ENCODE measurements at places on chromosomes 16 and 17.

GRCh38 chr17:12024327-12024726, 3.6 kb downstream of the MAP2K4 start:
- peak; percentile 81 for DNase-seq

DNA sequence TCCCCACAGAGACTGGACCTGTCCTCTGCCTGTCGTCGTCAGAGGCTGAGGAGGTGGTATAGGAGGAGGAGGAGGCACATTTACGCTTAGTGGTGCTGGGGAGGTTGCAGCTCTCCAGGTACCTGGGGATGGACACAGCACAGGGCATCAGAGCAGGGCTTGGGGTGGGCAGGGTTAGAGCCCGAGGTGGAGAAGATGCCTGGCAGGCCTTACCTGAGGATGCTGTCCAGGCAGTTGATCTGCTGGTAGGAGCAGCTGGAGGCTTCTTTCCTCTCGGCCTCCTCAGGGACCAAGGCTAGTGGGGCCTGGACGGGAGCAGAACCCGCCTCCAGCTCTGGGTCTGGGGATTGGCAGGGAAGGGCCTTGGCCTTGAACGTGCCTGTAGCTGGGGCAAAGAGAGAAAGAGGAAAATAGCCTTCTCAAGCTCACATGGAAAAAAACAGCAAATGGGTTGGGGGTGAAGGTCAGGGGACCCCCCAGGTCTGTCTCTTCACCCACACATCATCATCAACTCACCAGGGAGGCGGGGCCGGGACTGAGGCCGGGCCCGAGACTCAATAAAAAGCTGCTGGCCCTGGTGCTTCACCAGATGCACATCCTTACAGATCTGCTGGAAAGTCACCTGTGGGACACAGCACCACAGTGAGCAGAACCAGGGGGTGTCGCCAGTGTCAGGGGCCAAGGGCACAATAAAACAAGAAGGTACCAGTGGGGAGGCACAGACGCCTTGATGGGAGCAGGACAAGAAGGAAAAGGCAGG, 5.6 kb downstream of the PER1 start:
- DNase-seq, result no peak

- DNase-seq, result no peak
Observed at GRCh38 chr16:87561200-87562105, 40.9 kb upstream of the JPH3 start.

GRCh38 chr16:46629331-46630219, 8.4 kb upstream of the SHCBP1 start:
- DNase-seq, result peak; percentile 68

GRCh38 chr16:74667255-74667700, 601 bp upstream of the RFWD3 start:
- peak; percentile 15 for DNase-seq

DNA sequence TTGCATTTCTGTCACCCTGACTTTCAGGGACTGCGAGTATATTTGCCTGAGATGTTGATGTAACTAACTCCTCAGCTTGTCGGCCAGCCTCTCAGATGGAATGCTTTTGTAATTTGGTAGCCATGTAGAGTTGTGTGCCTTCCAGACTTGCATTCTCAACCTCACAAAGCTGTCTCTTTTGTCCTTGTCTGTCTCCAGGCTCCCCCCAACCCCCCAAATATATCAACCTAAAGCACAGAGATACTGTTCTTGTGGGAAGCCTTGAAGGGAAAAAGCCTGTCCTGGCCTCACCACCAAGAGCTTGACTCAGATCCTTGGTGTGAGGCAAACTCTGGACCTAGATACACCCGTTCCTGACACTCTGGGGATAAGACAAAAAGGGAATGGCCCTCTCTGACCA, 18.4 kb downstream of the SAP30BP start:
- peak; percentile 40 for DNase-seq

DNA sequence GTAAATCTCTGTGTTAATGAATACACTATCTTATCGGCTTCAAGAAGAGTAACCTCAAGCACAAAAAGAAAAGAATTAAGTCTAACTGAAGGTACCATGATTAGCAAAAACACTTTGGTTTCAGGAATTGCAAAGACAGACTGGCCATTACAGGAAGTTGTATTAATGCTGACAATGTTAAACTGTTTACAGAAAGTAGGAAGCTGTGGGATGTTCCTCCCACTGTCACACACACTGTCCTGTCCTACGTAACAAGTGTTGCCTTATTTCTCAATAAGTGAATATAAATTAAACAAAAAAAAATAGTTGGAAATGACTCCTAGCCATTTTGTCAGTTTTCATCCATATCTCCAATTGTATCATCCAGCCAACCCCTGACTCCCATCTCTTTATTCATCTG, 8.6 kb downstream of the GNA13 start:
- DNase-seq, result no peak

- no peak for DNase-seq
Observed at GRCh38 chr17:64393000-64393402, 2.3 kb upstream of the PECAM1 start.

GRCh38 chr16:58197314-58198012, 443 bp downstream of the CSNK2A2 start:
- DNase-seq, result peak; percentile 0

- no peak for DNase-seq
Observed at GRCh38 chr16:25213709-25214397, 2.9 kb upstream of the AQP8 start.

DNA sequence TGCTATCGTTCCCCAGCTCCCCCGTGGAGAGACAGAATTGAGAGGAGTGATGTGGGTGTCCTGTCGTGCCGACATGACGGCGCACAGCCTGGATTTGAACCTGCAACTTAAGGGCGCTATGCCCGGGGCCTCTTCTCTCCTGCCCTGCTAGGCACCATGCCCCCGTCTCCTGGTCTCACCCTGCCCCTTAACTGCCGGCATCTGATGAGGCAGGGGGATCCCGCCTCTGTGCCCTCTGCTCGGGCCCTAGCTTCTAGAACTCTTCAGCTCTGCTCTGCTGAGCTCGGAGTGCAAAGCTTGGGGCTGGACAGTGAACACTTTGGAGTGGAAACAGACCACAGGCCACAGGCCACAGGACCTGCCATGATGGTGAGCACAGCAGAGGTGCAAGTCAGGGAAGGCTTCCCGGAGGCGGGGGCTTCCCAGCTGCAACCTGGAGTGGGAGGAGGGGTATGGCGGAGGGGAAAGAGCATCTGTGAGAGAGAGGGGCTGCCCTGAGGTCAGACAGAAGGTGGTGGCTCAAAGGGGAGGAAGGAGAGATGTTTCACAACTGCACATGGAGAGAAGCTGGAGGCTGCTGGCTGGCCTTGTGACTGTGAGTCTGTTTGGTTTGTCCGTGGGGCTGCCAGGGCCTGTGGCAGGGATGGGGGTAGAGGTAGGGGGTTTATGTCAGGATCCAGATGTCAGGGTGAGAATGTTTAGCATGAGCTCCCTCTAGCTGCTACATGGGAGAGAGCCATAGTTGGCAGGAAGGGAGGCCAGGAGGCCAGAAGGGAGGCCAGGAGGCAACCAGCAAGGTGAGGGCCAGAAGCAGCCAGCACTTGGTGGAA, 107.8 kb downstream of the CRLF3 start:
- no peak for DNase-seq

- no peak for DNase-seq
Observed at GRCh38 chr16:23869052-23869451, 33.3 kb downstream of the PRKCB start.

DNA sequence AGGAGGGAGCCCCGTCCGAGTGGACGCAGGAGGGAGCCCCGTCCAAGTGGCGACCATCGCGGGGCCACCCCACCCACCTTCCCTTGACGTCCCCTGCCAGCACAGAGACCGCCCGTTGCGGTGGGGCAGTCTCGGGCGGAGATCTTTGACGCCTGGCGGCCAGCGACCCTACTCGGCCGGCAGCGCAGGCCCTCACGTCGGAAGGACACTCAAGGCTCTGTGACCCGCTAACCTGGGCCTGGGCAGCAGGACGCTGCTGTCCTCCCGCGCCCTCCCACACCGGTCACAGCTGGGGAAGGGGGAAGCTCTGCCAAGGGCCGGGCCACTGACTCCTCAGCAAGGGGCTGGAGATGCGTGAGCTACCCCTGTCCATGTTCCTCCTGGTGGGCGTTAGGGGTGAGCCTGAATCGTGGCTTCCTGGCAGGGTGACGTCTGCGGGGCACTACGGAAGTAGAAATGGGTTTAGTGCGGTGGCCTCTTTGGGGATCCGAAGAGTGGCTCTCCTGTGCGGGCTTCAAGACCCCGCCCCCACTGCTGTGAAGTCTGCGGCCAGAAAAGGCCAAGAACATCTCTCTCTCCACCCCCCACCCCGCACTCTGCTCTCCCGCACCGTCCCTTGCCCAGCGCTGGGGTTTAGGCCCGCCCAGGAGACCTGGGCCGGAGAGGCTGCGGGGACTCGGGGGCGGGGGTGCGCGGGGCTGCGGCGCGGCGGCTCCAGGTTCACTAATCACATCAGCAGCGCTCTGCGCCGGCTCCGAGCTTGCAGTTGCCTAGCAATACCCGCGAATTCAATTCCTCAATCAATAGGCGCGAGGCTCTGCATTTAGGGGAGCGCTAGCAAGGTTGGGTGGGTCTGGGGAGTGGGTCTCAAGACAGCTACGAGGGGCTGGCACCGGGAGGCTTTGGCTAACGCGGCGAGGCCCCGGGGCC, 5.8 kb downstream of the CBX8 start:
- no peak for DNase-seq

DNA sequence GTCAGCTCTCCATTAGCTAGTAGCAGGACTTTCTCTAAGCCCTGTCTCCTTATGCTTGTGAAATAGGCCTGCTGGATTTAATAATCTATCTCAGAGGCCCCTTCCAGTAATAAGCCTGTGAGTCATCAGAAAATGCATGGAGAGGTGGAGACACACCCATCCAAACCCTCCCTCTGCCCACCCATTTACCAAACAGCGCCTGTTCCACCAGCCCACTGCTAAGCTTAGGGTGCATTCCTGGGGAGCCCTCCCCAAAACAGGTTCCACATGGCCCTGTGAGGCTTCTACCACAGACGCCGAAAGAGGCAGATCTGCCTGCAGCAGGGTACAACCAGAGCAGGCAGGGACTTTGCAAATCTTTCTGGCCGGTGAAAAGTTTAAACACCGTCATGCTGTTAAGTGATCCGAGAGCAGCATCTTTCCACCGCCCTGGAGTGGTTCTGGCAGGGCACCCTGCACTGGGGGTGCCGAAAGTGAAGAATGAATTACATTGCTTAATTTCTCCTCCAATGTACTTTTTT, 99.3 kb downstream of the GAS7 start:
- no peak for DNase-seq

DNA sequence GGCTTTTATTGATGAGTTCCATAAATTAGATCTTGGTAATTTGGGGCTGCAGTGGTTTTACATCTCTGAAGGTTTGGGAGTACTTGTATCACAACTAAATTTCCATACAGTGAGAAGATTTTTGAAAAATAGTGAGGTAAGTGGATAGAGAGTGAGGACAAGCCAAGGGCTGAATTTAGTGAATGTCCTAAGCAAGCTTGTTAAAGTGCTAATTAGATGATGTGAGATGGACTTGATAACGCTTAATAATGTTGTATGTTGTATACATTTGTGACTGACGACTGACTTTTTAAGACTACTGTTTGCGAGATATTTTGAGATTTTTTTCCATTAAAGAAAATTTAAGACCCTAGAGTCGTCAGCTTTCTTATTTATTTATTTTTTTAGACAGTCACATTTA, 3.9 kb downstream of the NFATC3 start:
- DNase-seq, result no peak

DNA sequence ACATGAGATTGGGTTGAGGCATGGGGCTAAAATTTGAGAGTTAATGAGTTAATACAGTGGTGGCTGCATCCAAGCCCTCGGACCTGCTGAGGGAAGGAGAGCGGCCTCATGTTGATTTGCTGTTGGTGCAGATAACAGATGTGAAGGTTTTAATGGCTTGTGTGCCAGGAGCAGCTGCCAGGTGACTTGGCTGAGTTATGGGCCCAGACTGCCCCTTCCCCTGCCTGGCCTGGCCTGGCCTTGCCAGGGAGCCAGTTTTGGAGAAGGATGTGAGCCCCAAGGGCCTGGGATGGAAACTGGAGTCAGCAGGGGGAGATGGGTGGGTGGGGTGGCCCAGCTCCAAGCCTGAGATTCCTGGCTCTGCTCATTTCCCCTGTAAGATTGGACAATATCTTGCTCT, 230.1 kb downstream of the CBLN1 start:
- no peak for DNase-seq

- DNase-seq, result no peak
Observed at GRCh38 chr16:11183035-11183812, 72.8 kb downstream of the SOCS1 start.

- no peak for DNase-seq
Observed at GRCh38 chr17:51739245-51739886, 419.1 kb downstream of the CA10 start.

DNA sequence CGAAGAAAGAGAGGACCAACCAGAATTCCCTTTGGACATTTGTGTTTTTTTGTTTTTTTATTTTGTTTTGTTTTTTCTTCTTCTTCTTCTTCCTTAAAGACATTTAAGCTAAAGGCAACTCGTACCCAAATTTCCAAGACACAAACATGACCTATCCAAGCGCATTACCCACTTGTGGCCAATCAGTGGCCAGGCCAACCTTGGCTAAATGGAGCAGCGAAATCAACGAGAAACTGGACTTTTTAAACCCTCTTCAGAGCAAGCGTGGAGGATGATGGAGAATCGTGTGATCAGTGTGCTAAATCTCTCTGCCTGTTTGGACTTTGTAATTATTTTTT, 3.6 kb downstream of the SOX9 start:
- no peak for DNase-seq

GRCh38 chr16:20849589-20850390, 43.5 kb downstream of the REXO5 start:
- DNase-seq, result peak; percentile 78

DNA sequence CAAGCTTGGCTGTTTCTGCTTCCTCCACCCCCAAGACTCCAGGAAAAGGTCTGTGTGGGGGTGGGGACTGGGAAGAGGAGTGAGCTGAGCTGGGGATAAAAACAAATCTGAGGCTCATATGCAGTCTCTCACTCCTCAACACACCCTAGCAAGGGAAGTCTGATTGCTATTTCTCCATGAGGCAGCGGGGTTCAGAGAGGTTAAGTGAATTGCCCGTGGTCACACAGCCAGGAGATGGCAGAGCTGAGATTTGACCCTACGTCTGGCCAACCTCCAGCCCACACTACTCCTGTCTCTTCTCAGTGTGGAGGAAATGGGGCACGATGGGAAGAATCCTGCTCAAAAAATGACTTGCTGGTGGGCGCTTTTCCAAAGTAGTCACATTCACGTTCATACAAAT, 4.8 kb upstream of the ABCC3 start:
- no peak for DNase-seq

- no peak for DNase-seq
Observed at GRCh38 chr16:52770828-52771227, 223.9 kb upstream of the TOX3 start.

- DNase-seq, result no peak
Observed at GRCh38 chr17:17411692-17412091, 65.1 kb upstream of the MED9 start.

GRCh38 chr16:67965668-67966548, 2.5 kb downstream of the SLC12A4 start:
- peak; percentile 35 for DNase-seq

GRCh38 chr16:89187770-89188392, 12.5 kb downstream of the SLC22A31 start:
- no peak for DNase-seq

DNA sequence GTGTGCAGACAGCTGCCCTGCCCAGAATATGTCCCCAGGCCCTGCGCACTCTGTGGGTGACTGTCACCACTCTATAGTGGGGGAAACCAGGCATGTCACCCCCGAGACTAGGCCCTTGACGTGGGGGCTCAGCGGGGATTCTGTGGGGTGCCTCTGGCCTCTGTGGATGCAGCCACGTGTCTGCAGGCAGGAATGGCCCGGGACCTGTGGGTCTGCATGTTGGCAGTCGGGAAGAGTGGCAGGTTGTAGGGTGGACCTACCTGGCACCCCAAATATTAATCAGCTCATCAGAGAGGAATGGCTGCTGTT, 954 bp downstream of the IL32 start:
- DNase-seq, result no peak

GRCh38 chr17:17167986-17168385, 38.1 kb downstream of the PLD6 start:
- no peak for DNase-seq
